Activated CD4-positive, alpha-beta T cell treated with anti-CD3 and anti-CD28 coated beads, Interleukin-10, Interleukin-2, amounts not matched to agents 100 ng/mL and 50 ng/mL, durations not matched to agents 16 hours and 8 hours (primary cell): ENCODE measurements at places on chromosomes 1 and 21.

DNA sequence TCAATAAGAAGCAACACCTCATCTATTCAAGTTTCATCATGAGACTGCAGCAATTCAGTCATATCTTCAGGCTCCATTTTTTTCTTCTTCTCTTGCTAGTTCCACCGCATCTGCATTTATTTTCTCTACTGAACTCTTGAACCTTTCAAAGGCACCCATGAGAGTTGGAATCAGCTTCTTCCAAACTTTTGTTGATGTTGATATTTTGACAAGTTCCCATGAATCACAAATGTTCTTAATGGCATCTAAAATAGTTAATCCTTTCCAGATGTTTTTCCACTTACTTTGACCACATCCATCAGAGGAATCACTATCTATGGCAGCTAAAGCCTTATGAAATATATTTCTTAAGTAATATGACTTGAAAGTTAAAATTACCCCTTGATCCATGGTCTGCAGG is 434.3 kb downstream of the GPATCH2 start:
- no peak for DNase-seq

DNA sequence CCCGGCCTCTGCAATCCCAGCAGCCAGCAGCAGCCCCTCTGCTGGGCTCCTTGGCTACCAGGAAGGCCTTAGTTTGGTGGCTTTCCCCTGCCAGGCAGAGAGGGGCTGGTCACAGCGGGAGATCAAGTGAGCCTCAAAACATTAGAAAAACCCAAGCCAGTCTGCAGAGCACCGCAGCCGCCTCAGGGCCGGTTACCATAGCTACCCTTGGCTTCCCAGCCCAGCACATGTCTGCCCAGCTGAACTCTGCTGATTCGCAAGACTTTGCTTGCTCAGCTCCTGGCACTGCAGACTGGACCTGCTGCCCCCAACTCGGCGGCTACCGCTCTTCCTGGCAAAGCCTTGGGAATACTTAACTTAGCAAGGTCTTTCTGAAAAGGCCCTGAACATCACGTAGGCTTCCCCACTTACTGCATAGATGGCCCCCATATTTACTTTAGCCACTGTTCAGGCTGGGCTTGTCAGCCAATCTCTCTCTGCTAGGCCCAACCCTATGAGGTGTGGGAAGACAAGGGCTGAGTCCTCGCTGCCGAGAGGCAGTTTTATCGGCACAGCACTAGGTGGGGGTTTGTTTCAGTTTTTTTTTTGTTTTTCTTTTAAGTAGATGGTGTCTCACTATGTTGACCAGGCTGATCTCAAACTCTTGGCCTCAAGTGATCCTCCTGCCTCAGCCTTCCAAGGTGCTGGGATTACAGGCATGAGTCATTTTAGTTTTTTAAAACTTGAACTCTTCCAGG is 28.6 kb upstream of the PLEKHG5 start:
- no peak for DNase-seq

DNA sequence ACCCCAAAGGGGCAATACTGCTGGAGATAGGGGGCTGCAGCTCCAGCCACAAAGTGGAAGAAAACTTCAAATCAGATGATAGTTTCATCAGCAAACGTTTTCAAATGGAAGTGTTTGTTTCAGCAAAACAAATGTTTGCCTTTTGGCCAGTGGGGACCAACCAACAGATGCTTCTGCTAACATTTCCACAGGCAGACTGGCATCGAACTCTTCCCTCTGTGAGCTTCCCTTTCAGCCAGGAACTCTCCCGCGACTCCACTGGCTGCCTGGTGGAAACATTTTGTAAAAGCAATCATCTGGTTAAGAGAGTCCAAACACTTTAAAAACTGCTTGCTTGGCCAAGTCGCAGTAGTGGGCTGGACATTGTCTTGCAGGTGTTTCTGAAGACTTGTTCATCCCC is 30.7 kb downstream of the CENPF start:
- no peak for DNase-seq

DNA sequence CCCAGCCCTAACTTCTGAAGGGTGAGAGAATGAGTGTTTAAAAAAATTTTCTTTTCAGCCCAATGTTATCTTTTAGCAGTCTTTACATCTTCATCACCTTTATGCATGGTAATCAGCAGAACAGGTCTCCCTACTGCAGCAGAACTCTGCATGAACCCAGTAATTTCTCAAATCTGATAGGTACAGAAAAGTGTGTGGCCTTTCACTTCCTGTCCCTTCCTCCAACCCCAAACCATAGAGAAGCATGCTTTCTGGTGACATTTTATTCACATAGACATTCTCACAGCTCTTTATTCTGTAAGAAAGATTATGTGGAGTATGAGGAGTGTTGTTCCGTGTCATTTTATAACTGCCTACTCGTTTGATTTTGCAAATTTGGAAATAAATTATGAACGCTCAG is 68.6 kb downstream of the RPAP2 start:
- DNase-seq, result peak; percentile 30

DNA sequence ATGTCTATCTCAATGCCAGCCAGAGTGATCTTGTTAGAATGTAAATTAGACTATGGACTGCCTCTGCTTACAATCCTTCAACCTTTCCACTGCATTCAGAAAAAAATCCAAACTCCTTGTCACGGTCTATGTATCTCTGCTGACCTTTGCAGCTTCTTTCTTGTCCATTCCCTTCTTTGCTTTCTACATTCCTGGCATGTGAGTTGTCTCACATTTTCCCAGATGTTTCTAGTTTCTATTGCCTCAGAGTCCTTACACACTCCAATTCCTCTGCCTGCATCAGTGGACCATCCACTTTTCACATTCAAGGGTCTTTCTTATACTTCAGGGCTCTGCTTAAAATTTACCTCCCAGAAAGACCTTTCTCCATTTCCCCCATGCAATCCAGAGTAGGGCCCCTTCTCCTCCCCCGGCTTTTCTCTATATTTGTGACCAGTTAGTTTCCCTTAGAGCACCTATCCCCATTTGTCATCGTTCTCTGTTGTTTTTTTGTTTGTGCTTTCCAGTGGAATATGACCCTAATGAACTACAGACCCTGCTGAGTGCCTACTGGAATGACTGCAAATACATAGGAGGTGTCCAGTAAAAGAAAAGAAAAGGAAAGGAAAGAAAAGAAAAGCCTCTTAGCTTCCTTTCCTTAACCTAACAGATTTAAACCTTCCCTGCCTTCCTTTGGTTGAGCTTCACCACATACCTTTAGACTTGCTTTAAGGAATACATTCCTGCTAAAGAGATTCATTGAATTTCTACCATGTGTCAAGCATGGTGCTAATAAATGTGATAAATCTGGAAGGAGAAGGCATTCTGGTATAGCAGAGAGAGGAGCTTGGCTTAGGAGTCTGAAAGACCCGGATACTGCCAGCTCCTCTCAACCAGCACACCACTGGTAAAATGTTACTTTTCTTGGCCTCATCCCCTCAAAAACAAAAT is 102.0 kb downstream of the DIRAS3 start:
- no peak for DNase-seq

GRCh38 chr1:96515430-96515829 is 206.2 kb upstream of the PTBP2 start:
- DNase-seq, result no peak

- DNase-seq, result no peak
Observed at GRCh38 chr1:59185163-59185860, 111.6 kb upstream of the FGGY start.

DNA sequence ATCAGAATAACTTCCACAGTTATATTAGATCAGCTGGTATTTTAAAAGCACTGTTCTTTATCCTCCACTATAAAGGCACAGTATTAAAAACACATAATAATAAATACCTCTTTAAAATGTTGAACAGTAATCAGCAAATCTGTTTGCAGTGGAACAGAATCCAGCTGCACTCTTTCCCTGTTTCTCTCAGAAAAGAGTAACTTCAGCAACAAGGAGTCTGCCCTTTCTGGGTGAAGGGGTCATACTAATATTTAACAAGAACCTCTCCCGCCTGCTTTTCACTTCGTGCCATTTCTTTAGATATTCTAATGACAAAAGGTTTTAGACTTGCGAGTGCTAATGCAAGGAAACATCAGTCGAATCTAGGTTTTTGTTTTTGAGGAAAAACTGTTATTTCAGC is 194.2 kb upstream of the FMN2 start:
- DNase-seq, result no peak

- peak; percentile 63 for DNase-seq
Observed at GRCh38 chr1:156295391-156295947, at the start of gene GLMP. GLMP (minus strand) TSS chr1:156295679; CDS start chr1:156295645, 34 bp downstream.

DNA sequence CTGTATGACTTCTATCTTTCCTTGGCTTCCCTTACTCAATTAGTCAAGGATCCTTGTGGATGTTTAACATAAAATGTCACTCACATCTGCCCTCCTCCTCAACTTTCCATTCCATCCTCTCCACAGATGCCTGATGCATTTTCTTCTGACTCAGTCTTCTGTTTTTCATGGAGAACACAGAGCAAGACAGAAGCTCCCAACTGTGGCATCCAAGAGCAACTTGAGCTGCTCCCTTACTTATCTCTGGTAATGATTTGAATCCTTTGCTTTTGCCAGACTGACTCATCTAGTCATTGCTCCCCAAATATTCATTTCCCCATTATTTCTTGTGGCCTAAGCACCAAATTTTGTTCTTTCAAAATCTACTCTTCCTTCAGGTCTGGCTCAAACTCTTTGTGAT is 120.6 kb downstream of the LYPLAL1 start:
- no peak for DNase-seq

GRCh38 chr1:2519729-2520128 is 6.7 kb downstream of the PANK4 start:
- no peak for DNase-seq

- DNase-seq, result no peak
Observed at GRCh38 chr1:167094690-167095089, 815 bp downstream of the STYXL2 start.

DNA sequence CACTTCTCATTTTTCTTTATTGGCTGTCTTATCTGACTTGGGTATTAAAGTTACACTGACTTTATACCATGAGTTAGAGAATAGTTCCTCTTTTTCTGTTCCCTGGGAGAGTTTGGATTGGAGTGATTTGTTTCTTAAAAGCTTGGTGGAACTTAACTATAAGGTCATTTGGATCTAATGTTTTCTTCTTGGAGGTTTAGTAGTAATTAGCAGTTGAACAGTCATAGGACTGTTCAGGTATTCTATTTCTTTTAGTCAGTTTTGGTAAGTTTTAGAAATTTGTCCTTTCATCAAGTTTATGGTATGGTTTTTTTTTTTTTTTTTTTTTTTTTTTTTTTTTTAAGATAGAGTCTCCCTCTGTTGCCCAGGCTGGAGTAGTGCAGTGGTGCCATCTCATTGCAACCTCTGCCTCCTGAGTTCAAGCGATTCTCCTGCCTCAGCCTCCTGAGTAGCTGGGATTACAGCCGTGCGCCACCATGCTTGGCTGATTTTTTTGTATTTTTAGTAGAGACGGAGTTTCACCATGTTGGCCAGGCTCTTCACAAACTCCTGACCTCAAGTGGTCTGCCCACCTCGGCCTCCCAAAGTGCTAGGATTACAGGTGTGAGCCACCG is 6.3 kb downstream of the TTC3 start:
- peak; percentile 16 for DNase-seq

- DNase-seq, result peak; percentile 79
Observed at GRCh38 chr1:168466092-168466713, 77.6 kb downstream of the XCL2 start.

DNA sequence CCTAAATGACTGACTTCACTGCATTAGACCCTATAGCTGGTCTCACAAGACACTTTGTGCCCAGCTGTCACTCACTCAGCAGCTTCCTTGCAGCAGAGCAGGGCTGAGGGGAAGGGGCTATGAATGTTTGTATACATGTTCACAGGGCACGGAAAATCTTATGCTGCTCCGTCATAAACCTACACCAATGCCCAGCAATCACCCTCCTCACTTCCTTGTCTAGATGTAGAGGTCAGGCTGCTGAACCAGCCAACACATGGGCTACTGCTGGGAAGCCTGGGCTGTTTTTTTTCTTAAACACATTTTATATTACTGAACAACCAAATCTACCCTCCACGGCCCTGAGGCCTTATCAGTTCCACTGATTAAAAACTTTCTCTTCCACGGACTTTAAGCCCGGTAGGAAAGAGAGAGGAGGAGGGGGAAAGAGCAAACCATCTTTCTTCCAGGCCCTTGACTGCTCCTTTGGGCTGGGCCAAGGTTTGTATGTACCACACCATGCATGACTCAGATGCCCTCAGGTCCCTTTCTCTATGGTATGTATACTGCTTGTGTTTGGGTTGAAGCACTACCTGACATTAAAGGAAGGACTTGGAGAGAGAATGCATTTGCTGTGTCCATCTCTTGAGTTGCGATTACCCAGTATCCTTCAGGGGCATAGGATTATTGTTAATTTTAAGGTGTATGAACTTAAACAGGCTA is 12.7 kb downstream of the MTFR1L start:
- no peak for DNase-seq

DNA sequence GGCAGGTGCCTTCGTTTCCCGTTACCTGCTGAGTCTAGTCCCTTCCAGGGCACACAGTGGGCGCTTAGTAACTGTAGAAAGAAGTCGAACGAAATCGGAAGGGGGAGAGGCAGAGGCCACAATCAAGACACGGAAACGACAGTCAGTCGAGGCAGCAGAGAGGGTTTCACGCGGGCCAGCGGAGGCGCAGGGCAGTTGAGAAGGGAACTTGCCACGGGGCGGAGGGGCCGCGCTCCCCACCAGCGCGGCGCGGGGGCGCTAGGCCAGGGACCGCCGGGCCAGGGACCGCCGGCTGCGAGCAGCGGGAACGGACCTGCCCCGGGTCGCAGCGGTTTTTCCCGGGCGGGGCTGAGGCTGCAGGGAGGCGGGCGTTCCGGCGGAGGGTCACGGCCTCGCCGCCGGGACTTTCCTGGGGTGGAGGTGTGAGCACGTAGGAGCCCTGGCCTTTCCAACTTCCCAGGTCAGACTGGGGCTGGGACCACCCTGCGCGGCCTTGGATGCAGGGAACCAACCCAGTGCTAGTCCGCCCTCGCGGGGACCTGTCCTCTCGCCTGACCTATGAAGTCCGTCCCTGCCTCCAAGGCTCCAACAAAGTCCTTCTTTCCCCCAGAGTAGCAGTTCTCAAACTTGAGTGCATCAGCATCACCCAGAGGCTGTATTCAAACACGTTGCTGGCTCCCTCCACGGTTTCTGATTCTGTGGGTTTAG is 150.1 kb upstream of the FGGY start:
- DNase-seq, result peak; percentile 56

DNA sequence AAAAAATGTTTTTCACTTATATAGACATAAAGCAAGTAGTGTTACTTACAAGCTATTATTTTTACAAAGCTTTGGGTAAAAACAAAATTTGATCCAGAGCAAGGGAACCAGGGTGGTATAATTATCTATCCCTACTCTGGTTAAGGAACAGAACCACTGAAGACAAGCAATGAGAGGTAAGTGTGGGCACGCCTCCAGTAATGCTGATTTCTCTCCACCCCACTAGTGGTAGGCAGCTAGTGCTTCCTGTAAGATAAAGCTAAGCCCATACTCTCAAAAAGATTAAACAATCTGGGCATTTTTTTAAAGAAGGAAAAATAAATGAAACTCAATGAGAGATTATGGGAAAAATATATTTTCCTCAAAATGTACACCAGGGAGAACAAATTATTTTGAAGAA is 22.1 kb downstream of the TFB2M start:
- no peak for DNase-seq

GRCh38 chr1:5886541-5887348 is 105.5 kb downstream of the NPHP4 start:
- DNase-seq, result no peak
